H9 (cell line): ENCODE measurements at places on chromosomes 5 and 9. TPM values are rescaled to one million over a fixed set of nuclear protein-coding genes. Genes with fewer than 3 reads are reported as not detected.

PTBP3 gene
- total RNA-seq, result 89.5 and 93.1 TPM in 2 replicates

TRAF2 gene
- total RNA-seq, result 48.8 and 49.2 TPM in 2 replicates

DNA sequence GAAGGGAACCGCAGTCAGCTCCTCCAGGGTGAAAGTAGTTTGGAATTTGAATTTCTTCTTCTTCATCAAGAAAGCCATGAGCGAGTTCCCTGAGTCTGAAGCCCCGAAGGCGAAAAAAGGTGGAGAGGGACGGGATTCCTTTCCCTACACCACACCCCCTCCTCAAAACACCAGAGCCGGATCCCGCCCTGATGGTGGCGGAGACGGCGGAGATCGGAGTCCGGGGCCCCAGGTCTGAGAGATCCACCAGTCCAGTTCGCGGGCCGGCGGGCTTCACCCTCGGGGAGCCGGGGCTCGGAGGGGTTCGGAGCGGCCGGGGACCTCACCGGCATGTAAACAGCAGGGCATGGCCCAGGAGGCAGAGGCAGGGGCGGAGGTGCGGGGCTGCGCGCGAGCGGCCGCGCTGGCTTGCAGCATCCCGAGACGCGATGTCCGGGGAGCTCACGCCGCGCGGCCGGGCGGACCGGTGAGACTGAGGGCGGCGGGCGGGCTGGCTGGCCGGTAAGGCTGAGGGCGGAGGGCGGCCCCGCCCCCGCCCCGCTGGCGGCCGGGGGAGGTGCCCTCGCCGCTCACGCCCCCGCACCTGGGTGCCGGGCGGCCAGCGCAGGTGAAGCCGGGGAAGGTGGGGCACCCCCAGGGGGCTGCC, 606 bp downstream of the EEIG1 start:
- DNase-seq, result no peak

TAF1L gene
- total RNA-seq, result not detected in 2 replicates

- no peak for DNase-seq
These were observed 1771.7 kb upstream of the CDH9 start for GRCh38 chr5:28809811-28810750.

THOC3 gene
- total RNA-seq, result 123 TPM in 2 replicates

GRCh38 chr9:68975365-68976043, 38.4 kb downstream of the PRKACG start:
- DNase-seq, result no peak

PLCXD3 gene
- total RNA-seq, result not detected in 2 replicates

FCN2 gene
- not detected in 2 replicates for total RNA-seq

DNA sequence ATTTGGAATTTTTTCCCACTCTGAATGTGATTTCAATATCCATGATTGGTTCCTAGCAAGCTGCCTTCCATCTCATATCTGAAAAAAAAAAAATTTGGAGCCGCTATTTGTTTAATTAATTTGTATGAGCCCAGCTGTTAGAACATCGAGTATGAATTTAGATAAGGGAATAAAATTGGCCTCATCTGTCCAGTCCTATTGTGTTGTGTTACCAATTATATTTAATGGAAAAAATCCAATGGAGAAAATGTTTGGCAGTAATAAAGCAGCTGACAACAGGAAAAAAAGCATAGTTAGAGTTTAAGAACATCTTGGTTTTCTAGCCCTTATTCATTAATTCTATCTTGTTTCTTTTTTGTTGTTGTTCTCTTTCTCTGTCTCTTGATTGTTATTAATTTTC, 735.6 kb upstream of the RIOK2 start:
- no peak for DNase-seq

CDC20B gene
- 0.18 and 0.26 TPM in 2 replicates for total RNA-seq

- DNase-seq, result no peak
These were observed 39.5 kb downstream of the PLPP1 start for GRCh38 chr5:55495216-55495615.

GRCh38 chr5:16902846-16903245, 33.2 kb downstream of the MYO10 start:
- DNase-seq, result no peak

DNA sequence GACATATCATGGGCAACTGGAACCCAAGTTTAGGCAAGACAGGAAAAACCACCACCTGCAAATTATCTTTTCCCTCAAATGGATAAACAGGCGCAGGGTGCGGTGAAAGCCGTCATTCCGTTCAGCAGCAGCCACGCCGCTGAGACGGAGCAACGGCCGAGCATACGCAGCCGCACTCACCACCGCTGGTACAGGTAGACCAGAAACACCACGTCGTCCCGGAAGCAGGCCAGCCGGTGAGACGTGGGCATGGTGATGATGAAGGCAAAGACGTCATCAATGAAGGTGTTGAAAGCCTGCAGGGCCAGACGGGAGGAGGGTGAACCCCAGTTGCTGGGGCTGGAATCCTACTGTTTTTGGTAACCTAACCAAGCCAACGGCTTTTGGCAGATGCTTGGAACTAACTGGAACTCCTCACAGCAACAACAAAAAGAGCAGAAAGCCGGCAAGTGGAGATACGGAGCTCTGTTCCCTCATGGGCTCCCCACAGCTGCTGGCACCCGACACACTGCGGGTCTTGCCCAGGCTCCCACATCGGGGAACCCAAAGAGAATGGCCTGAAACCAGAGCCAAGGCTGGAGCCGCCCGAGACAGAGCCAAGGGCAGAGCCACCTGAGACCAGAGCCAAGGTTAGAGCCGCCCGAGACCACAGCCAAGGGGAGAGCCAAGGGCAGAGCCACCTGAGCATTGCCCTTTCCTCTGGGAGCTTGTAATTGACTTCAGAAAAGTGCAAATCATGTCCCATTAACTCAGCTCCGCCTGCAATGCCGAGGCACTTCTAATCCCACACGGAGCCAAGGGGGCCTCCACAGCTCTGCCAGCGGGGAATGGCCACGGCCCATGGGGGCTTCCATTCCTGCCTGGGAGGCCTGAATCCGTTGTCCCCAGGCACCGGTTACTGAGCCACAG, 24.2 kb downstream of the CLPTM1L start:
- DNase-seq, result peak; percentile 17

ALDOB gene
- not detected in 2 replicates for total RNA-seq

GRCh38 chr9:94065535-94065961, 18.7 kb upstream of the PTPDC1 start:
- peak; percentile 77 for DNase-seq

- no peak for DNase-seq
These were observed 88.1 kb upstream of the RNF180 start for GRCh38 chr5:64077589-64077988.

DNA sequence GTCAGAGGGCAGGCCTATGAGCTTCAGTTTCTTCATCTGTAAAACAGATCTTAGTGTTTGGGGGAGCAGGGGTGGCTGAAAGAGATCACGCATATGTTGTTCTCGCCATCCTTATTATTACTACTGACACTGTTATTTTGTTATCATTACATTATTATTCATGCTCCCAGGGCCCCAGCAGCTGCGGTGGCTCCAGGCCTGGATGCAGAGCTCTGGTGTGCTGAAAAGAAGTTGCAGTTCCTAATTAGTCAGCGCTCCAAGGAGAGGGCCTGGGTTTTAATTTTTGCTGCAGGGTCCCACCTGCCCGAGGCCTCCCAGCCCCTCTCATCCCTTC, 19.5 kb downstream of the CXXC5 start:
- no peak for DNase-seq

GRCh38 chr5:127671218-127671617, 22.3 kb downstream of the CTXN3 start:
- no peak for DNase-seq

GRCh38 chr5:121019106-121019505, 555.0 kb downstream of the PRR16 start:
- DNase-seq, result no peak

- DNase-seq, result no peak
These were observed 110.3 kb upstream of the PTCH1 start for GRCh38 chr9:95626885-95627558.

DUSP1 gene
- 10.9 and 11.3 TPM in 2 replicates for total RNA-seq
